Osteoblast (primary cell): ENCODE measurements at places on chromosomes 12 and 14. TPM values are rescaled to one million over a fixed set of nuclear protein-coding genes. Genes with fewer than 3 reads are reported as not detected.
A peak's percentile ranks its signal among the peaks of the same experiment; 100 is the strongest.

DNA sequence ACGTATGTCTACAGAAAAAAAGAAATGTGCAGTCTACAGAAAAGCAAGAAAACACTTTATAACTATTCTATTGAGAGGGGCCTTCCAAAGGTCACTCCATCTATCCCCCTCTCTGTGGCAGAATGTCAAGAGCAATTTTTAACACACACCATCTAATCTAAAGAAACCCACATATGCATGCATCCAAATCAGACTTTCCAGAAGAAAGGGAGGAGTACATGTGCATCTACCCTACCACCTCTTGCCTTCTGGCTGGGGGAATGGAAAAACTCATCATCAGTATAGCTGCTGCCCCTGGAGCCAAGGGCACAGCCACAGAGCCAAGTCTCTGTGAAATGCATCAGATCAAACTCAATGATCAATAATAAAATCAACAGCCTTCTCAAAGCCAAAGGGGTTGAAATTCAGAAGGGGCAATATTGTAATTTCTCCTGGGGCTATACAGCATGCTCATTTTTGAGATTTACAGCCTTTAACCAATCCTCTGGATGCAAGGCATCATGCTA, 63.9 kb downstream of the ANO2 start:
- no peaks in the 10 kb centered on the region for H3K4me1 ChIP-seq
- no peaks in the 10 kb centered on the region for H3K36me3 ChIP-seq
- no peak for DNase-seq
- no peak overlapping the region for H3K27ac ChIP-seq
- H3K4me3 ChIP-seq, result no peak overlapping the region

CLEC2D gene
- 9.4 TPM in 2 replicates for total RNA-seq

SLC6A13 gene
- not detected in 2 replicates for total RNA-seq

GRCh38 chr12:106954462-106955376, 988 bp upstream of the TMEM263 start:
- DNase-seq, result peak; percentile 73
- peaks cover 34% of the 10 kb centered on the region for H3K4me1 ChIP-seq
- peaks cover 9% of the 10 kb centered on the region for H3K36me3 ChIP-seq

IFNG gene
- not detected in 2 replicates for total RNA-seq

ANP32D gene
- total RNA-seq, result not detected in 2 replicates

KRT3 gene
- total RNA-seq, result not detected in 2 replicates

PPP1R36 gene
- 0.88 and 1.1 TPM in 2 replicates for total RNA-seq
